ENCODE measurements at places on chromosomes 3 and 15.

DNA sequence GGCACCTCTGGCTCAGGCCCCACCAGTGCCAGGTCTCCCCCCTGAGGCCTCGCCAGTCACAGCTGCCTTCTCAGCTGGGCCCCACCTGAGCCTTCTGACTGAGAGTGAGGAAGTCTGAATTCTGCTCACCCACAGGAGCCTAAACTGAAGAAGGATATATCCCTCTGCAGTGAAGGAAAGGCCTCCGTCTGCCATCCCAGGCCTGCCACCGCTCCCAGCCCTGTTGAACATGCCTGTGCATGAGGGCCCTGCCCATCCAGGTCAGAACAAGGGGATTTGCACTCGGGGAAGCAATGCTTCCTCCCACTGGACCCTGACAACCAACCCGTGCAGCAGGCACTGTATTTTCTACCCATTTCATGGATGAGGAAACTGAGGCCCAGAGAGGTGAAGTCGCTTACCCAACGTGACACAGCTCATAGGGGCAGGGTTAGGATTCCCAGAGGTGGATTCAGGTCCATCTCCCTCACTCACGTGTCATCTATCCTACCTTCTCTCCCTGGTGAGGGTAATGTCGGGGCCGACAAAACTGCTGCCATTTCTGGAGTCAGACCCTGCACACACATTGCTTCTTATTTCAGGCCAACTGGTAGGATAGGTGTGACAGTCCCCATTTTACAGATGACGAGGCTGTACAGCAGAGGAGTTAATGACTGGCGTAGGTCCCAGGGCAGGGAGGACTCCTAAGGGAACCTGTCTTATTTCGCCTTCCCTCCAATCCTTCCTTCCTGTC, 22.6 kb downstream of the ATP2B2 start:
- DNase-seq: no peak

DNA sequence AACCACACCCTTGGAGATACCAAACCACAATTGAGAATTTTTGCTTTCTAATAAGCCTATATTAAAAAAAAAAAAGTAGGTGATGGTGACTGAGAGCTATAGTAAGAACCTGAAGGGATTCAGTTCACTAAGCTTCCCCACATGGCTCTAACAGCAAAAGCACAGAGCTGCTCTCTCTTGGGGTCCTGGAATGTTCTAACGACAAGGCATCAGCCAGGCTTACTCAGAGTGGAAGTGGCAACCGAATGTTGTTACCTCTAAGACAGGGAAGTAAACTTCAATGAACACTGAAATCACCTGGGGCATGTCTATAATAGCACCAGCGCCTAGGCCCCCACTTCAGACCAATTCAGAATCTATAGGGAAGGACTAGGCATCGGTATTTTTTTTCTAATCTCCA, 397.7 kb downstream of the MAGI1 start:
- DNase-seq: no peak

- peak; percentile 49 for DNase-seq
These were observed 6.2 kb upstream of the NIPA1 start for GRCh38 chr15:22780267-22780666.

DNA sequence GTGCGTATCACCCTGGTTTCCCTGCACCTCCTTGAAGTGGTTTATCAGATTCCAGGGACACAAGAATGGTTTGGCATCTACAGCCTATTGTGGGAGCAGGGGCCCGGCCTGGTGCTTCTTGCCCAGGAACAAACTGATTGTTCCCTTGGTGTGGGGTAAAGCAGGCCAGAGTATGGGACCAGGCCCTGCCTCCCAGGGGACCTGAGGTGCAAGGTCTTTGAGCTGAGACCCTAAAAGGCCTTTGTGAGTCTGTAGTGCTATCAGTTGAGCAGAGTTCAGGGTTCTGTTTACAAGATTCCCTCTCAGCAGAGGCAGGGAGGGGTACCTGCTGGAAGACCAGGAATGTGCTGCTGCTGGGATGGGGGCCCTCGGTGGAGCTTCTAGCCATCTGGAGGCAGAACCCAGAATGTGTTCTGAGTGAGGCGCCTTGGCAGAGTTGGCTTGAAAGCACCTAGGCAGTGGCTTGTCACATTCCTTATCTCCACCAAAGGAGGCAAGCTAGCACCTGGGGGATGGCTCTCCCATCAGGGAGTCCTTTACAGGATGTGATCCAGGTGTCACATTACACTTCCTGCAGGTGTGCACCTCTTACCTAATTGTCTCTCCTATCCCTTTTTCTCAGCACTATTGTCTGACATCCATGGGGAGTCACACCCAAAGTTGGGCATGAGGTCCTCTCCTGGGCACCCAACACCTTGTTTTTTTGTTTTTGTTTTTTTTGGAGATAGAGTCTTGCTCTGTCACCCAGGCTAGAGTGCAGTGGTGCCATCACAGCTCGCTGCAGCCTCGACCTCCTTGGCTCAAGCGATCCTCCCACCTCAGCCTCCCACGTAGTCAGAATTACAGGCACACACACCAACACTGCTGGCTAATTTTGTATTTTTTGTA, 13.1 kb downstream of the FLNB start:
- no peak for DNase-seq

GRCh38 chr3:41592753-41593510, 369.0 kb downstream of the ULK4 start:
- DNase-seq: no peak

- DNase-seq: no peak
These were observed 3.7 kb downstream of the EFCC1 start for GRCh38 chr3:129004639-129005295.

DNA sequence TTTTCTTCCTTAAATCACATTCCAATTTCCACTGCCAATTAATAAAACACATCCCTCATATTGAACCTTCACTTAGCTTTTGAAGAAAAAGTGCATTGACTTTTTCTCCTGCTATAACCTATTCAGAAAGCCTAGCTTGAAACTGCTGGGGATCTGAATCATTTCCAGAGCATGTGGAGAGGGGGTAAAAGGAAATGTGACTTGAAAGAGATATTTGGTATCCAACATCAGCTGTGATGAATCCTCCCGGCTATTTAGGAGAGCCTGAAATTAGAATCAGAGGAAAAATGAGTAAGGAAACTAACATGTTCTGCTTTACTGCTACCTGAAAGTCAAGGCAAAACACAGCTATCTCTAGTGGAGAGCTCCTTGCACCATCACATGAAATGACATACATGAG, 2.6 kb upstream of the GNB5 start:
- no peak for DNase-seq

GRCh38 chr3:55570271-55570711, 83.2 kb upstream of the WNT5A start:
- DNase-seq: no peak

DNA sequence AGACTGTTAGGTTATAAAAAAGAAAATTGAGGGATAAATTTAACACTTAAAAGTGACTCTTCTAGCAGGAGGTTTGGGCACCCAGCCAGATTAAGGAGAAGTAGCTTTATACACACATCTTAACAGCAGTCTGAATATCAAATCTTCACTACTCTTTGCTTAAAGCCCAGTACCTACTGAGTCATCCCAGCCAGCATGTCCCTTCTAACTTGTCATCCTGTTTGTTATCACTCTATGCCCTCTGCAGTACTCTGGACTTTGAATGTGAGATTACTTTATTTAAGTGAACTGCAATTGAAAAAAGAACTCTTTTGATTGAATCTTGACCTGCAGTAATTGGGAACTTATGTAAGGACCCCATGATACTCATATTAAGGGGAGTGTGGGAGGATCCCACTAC, 77.6 kb downstream of the FHIT start:
- no peak for DNase-seq

Data from stimulated activated CD4-positive, alpha-beta T cell treated with anti-CD3 and anti-CD28 coated beads, Interleukin-4, amount 100 ng/mL, for 24 hours (primary cell).